ENCODE measurements at places on chromosomes 13 and 19.

- DNase-seq, result no peak
These were observed 3.1 kb upstream of the GTF3A start for GRCh38 chr13:27421101-27421871.

DNA sequence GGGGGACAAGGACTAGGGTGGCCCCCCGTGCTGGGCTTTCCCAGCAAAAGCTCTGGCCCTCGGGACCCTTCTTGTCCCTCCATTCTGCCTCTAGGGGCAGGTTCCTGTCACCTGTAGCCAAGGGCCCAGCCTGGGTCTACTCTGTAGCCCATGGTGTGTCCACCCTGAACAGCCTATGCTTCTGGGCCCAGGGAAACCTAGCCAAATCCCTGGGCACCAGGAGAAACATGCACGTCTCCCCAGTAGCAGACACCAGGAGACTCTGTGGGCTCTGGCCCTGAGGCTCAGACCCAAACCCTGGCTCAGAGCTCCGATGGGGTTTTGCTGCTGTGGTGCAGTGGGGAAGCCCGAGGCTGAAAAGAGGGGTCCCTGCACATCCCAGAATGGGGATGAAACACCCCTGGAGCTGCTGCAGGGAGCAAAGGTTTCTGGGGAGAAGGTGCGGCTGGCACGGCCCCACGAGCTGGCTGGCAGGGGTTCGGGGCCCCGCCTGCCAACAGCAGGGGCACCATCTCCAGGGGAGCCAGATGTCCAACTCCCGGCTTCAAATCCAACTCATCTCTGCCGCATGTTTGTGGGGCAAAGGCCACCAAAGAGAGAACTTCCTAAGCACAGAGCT, 18.2 kb downstream of the CEBPG start:
- DNase-seq, result no peak

GRCh38 chr19:28864577-28865042, 348.3 kb downstream of the UQCRFS1 start:
- no peak for DNase-seq

GRCh38 chr13:98301721-98302120, 124.7 kb upstream of the RNF113B start:
- no peak for DNase-seq

DNA sequence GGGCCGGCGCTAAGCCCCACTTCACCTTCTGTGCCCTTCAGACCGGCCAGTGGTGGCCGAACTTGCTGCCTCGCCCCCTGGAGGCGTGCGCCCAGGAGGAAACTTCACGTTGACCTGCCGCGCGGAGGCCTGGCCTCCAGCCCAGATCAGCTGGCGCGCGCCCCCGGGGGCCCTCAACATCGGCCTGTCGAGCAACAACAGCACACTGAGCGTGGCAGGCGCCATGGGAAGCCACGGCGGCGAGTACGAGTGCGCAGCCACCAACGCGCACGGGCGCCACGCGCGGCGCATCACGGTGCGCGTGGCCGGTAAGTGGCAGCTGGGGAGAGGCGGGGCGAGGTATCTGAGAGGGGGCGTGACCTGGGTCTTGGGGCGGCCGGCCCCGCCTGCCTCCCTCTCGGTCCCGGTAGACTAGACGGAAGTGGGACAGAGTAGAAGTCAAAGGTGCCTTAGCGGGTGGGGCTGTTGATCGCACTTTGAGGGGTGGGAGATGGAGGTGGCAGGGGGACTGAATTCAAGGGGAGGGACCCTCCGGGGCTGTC, 5.6 kb downstream of the ICAM5 start:
- DNase-seq, result peak; percentile 52

DNA sequence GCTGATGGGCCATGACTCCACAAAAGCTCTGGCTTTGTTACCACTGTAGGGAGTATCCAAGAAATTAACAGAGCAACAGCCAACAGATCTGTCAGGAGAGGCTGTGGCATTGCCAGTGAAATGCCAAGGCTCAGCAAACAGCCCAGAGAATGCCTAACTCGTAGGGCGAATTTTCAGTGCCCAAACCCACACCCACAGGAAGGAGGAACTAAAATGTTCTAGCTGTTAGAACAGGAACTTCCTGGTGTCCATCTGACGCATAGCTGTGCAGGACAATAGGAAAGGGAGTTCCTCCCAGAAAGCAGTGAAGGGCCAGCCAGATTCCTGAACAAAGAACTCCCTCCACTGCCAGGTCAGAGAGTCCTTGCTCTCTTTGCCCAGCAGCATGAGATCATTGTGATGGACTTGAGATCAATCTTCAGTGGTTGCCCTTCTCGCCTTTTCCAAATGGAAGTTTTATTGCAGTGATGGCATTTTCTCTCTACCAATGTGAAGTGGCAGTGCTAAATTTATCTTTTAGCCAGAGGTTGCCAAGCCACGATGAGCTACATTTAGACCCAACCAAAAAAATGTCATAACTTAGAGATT, 224.2 kb upstream of the STARD13 start:
- DNase-seq, result no peak

DNA sequence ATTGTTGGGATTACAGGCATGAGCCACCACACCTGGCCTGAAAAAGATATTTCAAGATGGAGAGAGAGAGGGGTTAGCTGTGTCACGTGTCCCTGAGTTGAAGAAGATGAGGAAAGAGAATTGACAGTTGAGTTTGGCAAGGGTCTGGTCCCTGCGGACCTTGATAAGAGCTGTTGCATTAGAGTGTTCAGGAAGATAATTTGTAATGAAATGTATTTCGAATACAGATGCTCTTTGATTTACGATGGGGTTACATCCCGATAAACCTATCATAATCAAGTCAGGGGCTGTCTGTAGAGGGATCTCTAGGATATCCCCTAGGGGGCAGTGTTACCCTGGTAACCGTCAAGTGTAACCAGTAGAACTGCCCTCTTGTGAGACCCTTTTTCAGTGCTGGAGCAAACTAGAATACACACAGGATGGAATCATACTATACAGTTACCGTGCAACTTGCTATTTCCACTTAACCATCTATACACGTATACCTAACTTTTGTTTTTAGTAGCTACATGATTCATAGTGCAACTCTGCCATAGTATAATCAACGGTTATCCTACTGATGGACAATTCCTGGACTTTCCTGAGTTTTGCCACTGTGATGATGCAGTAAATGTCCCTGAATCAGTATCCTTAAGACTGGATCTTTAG, 1.5 kb upstream of the ELOF1 start:
- no peak for DNase-seq

GRCh38 chr19:30605333-30605732, 233.1 kb downstream of the ZNF536 start:
- DNase-seq, result no peak

DNA sequence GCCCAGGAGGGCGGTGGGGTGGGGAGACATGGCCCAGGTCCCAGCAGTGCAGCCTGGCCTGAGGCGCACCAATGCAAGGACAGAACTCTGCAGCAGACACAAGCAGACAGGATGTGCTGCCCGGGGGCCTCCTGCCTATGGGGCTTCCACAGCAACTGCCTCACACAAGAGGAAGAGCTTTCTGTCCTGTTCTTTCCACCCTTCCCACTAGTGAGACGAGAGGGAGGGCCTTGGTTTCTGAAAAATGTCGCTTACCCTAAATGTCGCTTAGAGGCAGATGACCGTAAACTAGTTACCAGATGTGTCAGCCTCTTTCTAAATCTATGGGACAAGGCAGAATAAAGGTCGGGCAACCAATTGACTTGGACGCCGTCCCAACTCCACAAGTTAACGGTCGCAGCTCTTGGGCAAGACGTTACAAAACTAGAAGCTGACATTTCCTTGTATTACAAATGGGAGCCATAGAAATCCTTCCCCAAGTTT, at the start of gene LAIR1:
Gene LAIR1 (minus strand): TSS at position 157 of the 483 bp plus-strand sequence. CDS start 127 bp downstream, at position 30.
- DNase-seq, result peak; percentile 31

DNA sequence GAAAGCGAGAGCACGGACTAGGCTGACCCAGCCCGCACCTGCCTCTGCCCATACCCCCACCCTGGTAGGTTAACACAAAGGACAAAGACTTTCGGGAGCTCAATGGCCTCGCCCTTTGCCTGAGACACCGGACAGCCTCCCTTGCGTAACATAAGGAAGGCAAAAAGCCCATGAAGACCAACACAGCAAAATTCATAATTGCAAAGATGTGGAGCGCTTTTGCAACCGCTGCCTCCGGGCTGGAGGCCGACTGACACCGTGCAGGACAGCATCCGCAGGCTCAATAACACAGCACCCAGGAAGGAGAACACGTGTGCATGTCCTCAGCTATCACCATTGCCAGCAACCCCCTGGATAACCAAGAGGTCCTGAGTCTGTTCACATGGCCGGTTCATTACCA, 15.4 kb downstream of the LILRA1 start:
- DNase-seq, result no peak

GRCh38 chr13:97720896-97721295, 232.6 kb upstream of the IPO5 start:
- DNase-seq, result no peak

DNA sequence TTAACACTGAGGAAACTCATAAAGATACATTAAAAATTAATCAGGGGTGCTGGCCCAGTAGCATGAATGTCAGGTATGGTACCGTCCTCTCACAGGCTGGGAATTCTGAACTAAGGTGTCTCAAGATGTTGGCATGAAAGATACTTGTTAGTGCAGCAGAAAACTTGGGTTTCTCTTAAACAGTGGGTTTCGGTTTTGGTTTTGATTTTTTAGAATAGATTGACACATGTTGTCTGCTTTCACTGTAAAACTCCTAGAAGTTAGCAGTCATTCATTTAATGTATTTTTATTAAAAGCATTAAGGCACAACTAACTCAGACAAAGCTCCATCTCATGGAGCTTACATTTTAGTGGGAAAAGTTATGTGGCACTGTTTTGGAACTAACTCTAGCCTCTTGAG, 3.5 kb upstream of the OBI1 start:
- DNase-seq, result no peak

DNA sequence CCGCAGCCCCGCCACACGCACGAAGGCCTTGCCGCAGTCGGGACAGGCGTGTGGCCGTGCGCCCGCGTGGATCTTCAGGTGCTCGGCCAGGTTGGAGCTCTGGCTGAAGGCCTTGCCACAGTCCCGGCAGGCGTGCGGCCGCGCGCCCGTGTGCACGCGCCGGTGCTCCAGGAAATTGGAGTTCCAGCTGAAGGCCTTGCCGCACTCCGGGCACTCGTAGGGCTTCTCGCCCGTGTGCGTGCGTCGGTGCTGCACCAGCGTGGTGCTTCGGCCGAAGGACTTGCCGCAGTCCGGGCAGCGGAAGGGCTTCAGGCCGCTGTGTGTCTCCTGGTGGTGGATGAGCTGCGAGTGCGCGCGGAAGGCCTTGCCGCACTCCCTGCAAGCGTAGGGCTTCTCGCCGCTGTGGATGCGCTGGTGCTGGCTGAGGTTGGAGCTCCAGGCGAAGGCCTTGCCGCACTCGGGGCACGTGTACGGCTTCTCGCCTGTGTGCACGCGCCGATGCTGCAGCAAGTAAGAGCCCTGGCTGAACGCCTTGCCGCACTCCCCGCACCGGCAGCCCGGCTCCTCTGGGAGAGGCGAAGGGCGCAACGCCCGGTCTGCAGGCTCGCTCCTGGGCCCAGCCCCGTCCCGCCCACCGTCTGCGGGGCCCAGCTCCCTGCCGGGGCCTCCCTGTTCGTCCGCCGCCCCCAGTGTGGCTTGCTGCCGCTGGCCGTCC, 3.6 kb upstream of the A1BG start:
- DNase-seq, result no peak

- DNase-seq, result no peak
These were observed 26.8 kb downstream of the ZNF350 start for GRCh38 chr19:51959791-51960190.

DNA sequence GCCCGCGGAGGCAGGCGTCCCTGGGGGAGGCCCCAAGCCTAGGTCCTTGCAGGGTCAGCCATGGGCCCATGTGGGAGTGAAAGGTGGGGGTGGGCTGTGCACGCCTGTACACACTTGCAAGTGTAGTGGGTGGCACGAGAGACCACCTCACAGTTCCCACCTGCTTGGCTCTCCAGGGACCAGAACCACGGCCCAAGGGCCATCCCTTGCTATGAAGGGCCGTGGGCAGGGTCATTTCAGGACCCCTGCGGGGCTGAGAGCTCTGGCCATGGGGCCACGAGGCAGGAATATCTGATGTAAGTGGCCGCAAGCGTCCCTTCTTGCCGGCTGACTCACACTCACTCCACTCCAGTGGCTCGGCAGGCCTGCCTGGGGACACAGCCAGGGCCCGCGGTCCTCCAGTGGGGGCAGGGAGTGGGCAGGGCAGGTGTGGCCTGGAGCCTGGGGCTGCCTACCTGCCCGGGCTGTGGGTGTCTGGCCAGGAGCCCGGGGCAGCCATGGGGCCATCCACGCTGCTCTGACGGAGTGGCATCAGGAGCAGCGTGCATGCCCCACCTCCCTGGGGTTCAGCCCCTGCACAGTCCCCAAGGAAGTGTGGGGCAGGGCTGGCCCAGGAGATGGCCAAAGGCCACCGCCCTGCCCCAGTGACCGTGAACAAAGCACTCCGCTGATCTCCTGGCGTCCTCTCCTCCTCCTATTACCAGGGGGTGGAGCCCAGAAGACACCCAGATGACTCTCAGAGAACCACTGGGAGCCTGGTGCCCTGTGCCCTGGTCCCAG, 8.6 kb upstream of the MKNK2 start:
- DNase-seq, result no peak
